ENCODE measurements at places on chromosomes 12 and 14.

DNA sequence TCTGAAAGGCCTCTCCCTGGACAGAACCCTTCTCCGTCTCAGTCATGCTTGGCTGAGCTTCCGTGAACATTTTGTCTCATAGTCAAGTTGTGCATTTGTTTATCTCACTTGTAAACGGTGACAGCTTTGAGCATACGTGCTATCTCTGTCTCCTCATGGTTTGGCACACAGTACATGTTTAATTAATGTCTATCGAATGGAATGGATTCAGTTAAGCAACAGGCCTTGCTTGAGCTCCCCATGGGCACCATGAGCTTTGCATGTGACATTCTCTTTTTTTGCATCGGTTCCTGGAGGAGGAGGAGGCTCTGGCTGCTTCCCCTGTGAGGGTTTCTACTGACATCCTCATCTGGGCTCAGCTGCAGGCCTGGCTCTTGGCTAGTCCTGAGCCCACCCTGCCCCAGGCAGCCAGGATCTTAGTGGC, 80.0 kb downstream of the PRIMA1 start:
- DNase-seq: no peak

- DNase-seq: no peak
Observed at GRCh38 chr12:66149702-66150398, 19.3 kb upstream of the LLPH start.

DNA sequence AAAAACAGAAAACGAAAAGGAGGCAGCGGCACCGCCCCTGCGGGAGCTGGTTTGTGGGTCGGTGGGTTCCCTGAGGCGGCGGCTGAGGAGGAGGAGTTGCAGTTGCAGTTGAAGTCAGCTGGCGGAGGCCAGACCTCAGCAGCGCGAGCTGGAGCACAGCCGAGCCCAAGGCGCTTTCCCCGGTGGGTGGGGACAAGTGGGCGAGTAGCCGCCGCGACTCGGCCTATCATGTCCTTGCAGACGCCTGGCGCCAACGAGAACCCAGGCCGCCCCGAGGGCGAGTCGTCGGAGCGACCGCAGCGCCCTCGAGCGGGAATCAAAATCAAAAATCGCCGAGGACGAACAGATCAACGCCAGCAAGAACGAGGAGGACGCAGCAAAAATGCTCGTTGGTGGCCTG, 12.7 kb upstream of the CLEC1A start:
- DNase-seq: no peak

- DNase-seq: peak; percentile 84
Observed at GRCh38 chr12:6613776-6614512, 6.8 kb upstream of the CHD4 start.

DNA sequence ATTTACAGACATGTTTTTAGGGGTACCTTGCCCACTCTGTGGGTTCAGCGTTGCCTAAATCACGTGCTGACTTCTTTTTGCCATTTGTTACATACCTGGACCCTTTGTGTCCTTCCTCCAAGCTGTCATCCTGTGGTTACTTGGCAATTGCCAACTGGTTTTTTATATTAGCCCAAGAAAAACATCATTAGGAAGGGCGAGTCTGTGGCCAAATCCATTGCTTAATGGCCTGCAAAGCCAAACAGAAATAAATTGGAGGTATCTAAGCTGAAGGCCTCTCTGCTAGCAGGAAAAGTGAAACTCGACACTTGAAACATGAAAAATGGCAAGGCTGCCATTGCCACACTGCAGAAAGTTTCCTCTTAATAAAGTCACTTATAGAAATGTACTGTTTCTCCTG, 190.4 kb downstream of the NUAK1 start:
- DNase-seq: no peak

- DNase-seq: no peak
Observed at GRCh38 chr14:62143245-62143644, 381.0 kb downstream of the SNAPC1 start.

Data from HuH-7 (cell line).